NCI-H2081 (cell line): ENCODE measurements at places on chromosomes 2 and 18.

DNA sequence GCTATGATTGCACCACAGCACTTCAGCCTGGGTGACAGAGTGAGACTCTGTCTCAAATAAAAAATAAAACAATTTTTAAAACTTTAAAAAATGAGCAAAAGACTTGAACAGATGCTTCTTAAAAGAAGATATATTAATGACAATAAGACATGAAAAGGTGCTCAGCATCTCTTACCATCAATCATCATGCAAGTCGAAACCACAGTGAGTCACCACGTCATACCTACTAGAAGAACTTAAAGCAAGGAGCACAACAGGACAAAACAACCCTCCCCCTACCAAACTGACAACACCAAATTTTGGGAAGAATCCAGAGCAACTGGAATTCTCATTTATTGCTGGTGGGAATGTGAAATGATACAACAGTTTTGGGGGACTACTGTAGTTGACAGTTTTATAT, 251.6 kb downstream of the BCL2 start:
- no peak for DNase-seq

DNA sequence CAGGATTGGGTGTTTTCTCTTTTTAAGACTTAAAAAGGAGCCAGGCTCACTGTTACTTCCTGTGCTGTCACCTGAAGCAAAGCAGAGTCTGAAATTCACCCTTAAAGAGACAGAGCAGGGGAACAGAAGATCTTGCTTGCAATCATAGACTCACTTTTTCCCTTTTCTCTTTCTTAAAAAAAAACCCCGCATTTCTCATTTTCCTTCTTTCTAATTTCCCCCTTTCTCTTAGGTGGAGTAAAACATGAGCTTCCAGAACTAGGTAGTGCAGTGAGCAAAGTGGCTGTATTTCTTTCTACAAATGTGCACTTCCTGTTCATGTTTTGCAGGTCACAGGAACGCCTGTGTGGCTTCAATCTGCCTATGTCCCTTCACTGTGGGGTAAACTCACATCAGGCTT, 381.2 kb downstream of the LPIN1 start:
- DNase-seq = no peak

DNA sequence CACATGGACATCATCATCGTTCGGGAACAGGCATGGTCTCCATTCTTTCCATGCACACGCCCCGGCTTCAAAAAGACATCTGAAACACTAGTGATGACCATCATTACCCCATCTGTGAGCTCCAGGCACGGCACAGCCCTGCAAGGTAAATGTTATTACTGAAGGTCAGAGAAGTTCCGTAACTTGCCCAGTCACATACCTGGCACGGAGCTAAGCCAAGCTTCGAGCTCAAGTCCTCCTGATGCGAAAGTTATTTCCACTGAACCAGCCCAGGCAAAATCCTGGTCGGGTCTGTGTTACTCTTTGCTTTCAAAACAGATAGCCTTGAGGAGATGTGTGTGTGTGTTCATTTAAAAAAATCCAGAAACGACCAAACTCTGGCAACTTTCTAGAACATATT, 22.8 kb downstream of the FHL2 start:
- no peak for DNase-seq

GRCh38 chr2:85180322-85181133, 47.3 kb downstream of the TCF7L1 start:
- no peak for DNase-seq

- peak; percentile 40 for DNase-seq
Measured at GRCh38 chr2:183248866-183249567, 124.8 kb downstream of the NUP35 start.
